Inflammatory macrophage treated with lipopolysaccharide for 4 hours (primary cell): ENCODE measurements at places on chromosomes 3 and 15.

DNA sequence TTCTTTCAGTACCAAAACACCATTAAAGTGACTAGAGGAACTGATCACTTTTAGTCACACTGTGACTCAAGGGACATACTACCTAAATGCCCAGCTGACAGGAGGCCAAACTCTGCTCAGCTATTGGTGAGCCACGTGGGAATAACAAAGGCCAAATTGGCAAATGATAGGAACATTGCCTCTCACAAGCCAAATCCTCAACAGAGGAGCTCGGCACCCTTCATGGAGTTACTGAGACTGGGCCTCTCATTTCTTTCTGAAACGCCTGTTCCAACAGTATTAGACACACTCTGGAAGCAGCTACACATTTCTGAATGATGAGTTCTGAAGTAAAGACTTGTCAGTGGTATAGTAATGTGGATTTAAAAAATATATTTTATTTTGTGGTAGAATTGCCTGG, 166.0 kb upstream of the COL8A1 start:
- DNase-seq: no peak

- no peak for DNase-seq
These were observed 339.0 kb upstream of the PROK2 start for GRCh38 chr3:72123908-72124441.

GRCh38 chr15:96627031-96627568, 296.6 kb downstream of the NR2F2 start:
- no peak for DNase-seq

DNA sequence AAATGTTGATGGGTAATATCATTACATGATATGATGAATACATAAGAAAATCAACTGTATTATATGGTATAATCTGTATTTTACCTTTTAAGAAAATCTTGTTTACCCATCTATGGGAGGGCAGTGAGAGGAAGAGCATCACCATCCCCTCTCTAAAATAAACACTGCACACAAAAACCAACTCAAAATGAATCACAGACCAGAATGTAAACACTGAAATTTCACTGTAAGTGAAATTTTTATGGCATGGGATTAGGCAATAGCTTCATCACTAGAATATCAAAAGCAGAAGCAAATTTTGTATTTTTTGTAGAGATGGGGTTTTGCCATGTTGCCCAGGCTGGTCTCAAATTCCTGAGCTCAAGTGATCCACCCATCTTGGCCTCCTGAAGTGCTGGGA, 26.2 kb downstream of the IFT80 start:
- DNase-seq: no peak

- no peak for DNase-seq
These were observed at the start of gene LMAN1L for GRCh38 chr15:74812533-74812932. Gene LMAN1L (plus strand): TSS chr15:74812835. CDS start chr15:74812855, 20 bp downstream.

- DNase-seq: no peak
These were observed 215.0 kb downstream of the GRM7 start for GRCh38 chr3:7075901-7076300.

GRCh38 chr15:25509703-25510102, 70.9 kb upstream of the UBE3A start:
- no peak for DNase-seq

GRCh38 chr15:53072077-53072476, 281.9 kb upstream of the ONECUT1 start:
- DNase-seq: no peak

DNA sequence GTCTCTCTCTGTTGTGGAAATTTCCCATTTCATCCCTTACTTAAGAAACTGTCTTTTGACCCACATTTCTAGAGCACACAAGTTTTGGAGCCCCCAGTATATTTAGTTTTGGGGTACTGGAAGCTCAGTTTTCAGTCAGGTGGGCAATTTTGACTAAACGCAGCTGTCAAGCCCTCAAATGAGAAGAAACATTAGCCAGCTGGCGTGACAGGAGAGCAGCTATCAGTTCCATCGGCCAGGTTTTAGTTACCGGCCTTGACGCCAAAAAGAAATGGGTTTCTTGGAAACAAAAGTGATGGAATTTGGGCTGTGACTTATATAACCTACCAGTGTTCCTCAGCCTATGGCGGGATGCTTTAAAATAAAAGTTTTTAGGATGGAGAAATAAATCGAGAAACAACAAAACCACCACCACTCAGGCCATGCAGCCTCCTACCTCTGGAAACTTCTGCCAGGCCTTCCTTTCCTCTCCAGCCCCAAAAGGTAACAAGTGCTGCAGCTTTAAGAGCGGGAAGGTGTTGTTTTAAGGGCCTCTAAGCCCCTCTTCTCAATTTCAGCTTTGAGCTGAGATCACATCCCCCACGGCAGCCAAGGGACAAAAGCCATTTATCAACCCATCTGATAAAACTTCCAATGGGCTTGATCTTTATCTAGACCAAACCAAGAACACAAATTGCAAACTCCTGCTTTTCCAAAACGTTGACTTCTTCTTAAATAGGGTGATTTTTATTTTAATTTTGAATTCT, 18.3 kb downstream of the RGMA start:
- DNase-seq: no peak

GRCh38 chr3:182487143-182487542, 306.2 kb upstream of the ATP11B start:
- no peak for DNase-seq

DNA sequence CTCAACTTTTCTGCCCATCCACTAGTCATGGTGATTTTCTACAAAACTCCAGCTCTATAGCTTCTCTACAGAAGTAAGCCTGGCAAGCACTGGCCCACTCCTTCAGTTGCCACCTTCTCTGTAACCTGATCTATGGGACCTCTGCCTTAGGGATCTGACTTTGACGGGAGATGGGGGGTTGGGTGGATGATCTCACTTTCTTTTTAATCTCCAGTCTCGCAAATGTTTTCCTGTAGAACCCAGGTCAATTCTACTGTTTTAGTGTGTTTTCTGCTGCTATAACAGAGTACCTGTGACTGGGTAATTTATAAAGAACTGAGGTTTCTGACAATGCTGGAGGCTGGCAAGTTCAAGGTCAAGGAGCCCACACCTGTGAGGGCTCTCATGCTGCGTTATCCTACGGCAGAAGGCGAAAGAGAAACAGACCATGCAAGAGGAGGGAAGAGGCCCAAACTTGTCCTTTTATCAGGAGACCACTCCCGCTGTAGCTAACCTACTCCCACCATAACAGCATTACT, 189.9 kb upstream of the THRB start:
- no peak for DNase-seq

DNA sequence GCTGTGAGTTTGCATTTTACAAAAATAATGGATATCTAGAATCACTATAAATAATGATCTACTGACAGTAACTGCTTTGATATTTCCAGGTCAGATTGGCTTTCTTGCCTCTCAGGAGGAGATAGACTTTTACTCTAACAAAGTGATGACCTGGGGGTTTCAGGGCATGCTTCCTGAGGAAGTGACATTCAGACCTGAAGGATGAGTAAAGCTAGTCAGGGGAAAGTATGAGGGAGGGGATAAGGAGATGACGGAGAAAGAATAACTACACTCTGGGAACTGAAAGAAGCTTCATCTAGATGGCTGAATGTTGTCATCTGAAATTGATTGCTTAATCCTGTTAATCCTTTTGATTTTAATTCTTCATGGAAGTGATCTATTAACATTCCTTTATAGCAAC, 32.2 kb downstream of the ARMC8 start:
- DNase-seq: peak; percentile 89

GRCh38 chr3:69087030-69087791, 2.5 kb downstream of the ARL6IP5 start:
- DNase-seq: no peak

DNA sequence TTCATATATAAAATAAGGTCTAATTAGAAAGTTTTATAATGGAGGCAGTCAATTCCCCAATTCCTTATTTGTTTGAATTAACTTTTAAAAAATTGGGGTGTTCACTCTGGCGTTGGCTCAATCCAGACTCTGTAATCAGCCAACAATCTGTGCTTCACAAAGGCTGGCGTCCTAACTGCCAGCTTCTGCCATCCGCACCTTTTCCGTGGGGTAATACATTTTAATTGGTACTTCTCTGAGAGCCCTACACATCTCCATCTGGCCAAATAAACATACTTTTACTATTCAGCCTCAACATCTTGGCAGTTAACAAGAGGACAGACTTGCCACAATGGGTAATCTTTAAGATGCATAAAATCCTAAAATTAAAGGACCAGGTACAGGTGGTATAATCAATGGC, 125.2 kb upstream of the CCNL1 start:
- no peak for DNase-seq

GRCh38 chr3:133703915-133704314, 42.2 kb upstream of the TOPBP1 start:
- DNase-seq: no peak

DNA sequence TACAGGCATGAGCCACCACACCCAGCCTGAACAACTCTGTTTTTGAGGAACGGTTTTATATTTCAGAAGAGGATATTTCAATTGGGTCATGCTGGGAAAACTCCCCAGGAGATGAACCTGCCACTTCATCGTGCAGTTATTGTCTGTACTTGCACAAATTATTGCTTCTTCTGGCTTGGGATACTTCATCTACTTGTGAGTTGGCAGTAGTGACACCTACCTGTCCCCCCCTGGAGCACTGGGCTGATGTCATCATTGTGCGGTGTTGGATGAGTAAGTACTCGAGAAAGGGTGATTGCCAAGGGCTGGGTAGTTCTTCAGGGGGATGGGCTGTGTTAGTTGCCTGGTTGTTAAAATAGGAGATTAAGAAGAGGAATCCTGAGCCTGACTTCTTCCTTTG, 85.1 kb upstream of the SAMMSON start:
- DNase-seq: no peak

DNA sequence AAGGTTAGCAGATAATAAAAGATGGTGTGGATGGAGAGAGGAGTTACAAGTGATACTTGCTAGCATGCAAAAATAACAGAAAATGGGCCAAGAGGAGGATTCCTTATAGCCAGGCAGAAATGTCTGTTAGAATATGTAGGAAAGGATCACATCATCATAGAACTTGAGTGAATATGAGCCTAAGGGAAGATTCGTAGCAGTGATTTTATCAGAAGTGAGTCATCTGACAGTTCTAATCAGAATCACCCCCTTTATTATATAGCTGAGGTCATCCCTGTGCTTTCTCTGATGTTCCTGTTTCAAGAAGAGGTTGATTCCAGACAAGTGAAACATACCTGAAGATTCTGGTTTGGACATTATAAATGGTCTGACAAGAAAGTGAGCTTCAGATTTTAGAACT, 22.9 kb downstream of the EXOG start:
- no peak for DNase-seq

GRCh38 chr3:194541483-194541882, 54.7 kb upstream of the ATP13A3 start:
- DNase-seq: peak; percentile 83

DNA sequence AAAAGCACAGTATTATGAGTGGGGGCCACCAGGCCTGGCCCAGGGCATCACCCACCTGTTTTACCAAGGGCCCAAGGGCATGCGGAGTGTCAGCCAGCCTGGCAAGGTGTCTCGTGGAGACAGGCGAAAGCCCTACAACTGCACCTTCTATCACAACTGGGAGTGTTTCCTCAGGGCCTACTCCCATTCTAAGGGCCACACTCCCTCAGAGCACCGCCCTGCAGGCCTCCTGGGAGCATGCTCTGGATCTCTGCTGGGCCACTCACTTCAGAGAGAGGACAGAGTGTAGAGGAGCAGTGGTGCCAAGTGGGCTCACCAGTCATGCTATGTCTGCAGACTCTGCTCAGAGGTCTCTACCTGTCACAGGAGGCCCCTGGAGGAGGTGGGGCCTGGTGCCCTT, 21.2 kb upstream of the CLK3 start:
- no peak for DNase-seq

DNA sequence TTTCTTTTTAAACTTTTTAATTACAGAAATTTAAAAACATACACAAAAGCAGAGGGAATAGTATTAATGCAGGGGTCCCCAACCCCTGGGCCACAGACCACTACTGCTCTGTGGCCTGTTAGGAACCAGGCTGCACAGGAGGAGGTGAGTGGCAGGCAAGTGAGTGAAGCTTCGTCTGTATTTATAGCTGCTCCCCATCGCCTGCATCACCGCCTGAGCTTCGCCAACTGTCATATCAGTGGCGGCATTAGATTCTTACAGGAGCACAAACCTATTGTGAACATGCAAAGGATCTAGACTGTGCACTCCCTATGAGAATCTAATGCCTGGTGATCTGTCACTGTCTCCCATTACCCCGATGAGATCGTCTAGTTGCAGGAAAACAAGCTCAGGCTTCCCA, 22.4 kb downstream of the CCR9 start:
- no peak for DNase-seq

GRCh38 chr15:93527374-93528050, 438.5 kb upstream of the RGMA start:
- no peak for DNase-seq

- DNase-seq: peak; percentile 84
These were observed 26.5 kb downstream of the KLF13 start for GRCh38 chr15:31352911-31353811.
